ENCODE measurements at places on chromosomes 16 and 17. TPM values are rescaled to one million over a fixed set of nuclear protein-coding genes. Genes with fewer than 3 reads are reported as not detected.

SP2 gene
- 18.1 TPM for total RNA-seq

TBC1D3 gene
- total RNA-seq: not detected

CFAP20 gene
- total RNA-seq: 32.1 TPM

OR1F1 gene
- total RNA-seq: not detected

CDH11 gene
- total RNA-seq: 10.2 TPM

GGT6 gene
- 158 TPM for total RNA-seq

PRSS53 gene
- total RNA-seq: 2.6 TPM

ADAD2 gene
- not detected for total RNA-seq

RCVRN gene
- total RNA-seq: not detected

TBX21 gene
- 0.49 TPM for total RNA-seq

GAS2L2 gene
- total RNA-seq: 0.15 TPM

KRT27 gene
- total RNA-seq: not detected
